H1 (cell line): ENCODE measurements at places on chromosomes 7 and 10.

DNA sequence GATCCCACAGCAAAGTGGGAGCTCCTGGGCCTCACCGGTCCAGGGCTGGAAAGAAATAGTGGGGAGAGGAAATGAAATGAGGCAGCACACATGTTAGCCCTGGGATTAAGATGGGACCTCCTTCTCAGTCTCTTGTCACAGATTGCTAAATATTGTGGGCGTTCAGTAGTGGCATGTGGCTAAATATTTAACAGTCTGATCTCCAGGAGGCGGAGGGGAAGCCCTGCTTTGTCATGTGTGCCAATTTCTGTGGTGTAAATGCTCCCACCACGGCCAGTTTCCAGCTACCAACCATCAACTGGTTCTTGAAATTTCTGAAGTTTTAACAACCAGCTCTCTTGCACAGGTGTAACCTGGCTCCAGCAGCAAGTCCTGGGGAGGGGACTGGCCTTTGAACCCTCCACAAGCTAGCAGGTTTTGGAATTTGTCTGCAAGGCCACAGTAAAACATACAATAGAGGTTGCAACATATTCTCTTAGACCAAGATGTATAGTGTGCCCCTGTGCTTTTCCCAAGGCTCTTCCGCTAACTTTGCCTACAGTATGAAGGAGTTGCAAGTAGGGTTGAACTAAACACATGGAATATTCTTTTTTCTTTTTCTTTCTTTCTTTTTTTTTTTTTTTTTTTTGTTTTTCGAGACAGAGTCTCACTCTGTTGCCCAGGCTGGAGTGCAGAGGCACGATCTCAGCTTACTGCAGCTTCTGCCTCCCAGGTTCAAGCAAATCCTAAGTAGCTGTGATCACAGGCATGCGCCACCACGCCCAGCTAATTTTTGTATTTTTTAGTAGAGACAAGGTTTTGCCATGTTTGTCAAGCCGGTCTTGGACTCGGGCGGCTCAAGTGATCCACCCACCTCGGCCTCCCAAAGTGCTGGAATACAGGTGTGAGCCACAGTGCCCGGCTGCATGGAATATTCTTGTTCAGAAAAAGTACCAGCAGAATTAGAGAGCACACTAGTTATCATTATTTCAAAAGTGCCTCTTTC, 103.1 kb upstream of the PCBD1 start:
- H3K4me3 ChIP-seq, result no peak overlapping the region
- H3K4me1 ChIP-seq, result no peaks in the 10 kb centered on the region
- DNase-seq, result no peak
- no peaks in the 10 kb centered on the region for H3K36me3 ChIP-seq
- no peaks in the 10 kb centered on the region for H3K27me3 ChIP-seq

DNA sequence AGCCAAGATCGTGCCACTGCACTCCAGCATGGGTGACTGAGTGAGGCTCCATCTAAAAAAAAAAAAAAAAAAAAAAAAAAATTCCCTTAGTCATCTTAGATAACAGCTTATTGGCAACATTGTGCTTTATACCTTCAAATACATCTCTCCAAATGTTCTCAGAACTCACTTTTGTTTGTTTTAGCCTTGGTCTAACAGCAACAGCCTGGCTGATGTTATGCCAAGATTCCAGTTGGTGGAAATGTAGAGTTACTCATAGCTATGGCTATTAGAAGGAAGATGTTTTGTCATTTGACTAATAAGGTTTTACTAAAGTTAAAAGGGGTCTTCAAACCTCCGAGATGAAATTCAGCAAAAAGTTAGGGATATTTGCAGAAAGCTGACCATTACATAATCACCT, 481.4 kb downstream of the NEBL start:
- H3K4me3 ChIP-seq, result no peak overlapping the region
- no peak for DNase-seq
- no peaks in the 10 kb centered on the region for H3K27me3 ChIP-seq
- peaks cover 2% of the 10 kb centered on the region; the same call in 1 of the 2 replicates for H3K4me1 ChIP-seq

DNA sequence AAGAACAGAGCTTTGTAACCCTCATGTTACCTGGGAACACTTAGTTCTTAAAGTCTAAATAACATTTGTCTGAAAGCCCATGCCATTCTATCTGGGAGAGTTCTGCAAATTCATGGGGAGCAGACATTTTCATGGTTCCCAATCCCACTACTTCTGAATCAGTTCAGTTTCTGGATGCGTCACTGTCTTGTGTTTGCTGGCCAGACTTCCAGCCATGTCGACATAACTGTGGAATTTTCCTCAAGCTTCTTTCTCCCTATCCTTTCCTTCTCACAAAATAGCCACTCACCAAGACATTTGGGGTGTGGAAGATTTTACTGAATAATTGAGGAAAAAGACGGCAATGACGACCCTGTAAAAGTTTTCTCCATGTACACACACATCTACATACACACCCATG, 272.5 kb downstream of the NEBL start:
- no peaks in the 10 kb centered on the region for H3K27me3 ChIP-seq
- no peaks in the 10 kb centered on the region for H3K36me3 ChIP-seq
- H3K4me3 ChIP-seq, result no peak overlapping the region
- no peak overlapping the region for H3K27ac ChIP-seq
- no peaks in the 10 kb centered on the region for H3K4me1 ChIP-seq

DNA sequence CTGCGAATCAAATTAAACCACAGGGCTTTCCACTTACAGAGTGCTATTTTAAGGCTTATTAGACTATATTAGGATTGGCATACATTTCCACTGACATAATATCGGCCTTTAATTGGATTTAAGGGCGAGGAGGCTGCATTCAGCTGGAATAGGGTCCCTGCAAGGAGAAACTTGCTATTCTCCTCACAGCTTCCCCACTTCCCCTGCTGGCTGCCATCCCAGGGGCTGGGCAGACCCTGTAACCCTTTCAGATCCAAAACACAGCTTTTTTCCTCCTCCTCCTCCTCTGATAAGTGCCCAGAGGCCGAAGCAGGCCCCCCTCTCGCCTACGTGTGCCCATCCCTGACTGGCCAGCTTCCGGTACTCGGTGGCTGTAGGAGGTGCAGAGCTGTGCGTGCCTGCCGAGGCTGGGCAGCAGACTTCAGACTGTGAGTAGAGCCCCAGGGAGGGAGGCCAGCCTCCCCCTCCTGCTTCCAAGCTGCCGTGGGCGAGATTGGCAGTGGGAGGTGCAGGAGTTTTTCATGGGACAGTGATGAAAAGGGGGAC, 224.2 kb downstream of the PLXNA4 start:
- peaks cover 4% of the 10 kb centered on the region for H3K4me1 ChIP-seq
- no peaks in the 10 kb centered on the region; the same call in 1 of the 2 replicates for H3K27me3 ChIP-seq
- H3K27ac ChIP-seq, result no peak overlapping the region
- no peak for DNase-seq

GRCh38 chr10:132421847-132422751, 25.1 kb downstream of the PWWP2B start:
- peaks cover 13% of the 10 kb centered on the region for H3K4me1 ChIP-seq
- no peaks in the 10 kb centered on the region for H3K27me3 ChIP-seq
- H3K27ac ChIP-seq, result 0 out of 2 replicates have a peak overlapping the region, but pooled peaks have one; percentile 48
- H3K4me3 ChIP-seq, result no peak overlapping the region
